GM23248 (cell line): ENCODE measurements at places on chromosomes 4 and X. TPM values are rescaled to one million over a fixed set of nuclear protein-coding genes. Genes with fewer than 3 reads are reported as not detected.
A peak's percentile ranks its signal among the peaks of the same experiment; 100 is the strongest.

The RADX gene
- 0.53 and 1.1 TPM in 2 replicates for polyA plus RNA-seq

GRCh38 chr4:22471999-22472461 is 43.8 kb downstream of the ADGRA3 start:
- no peak for DNase-seq

The RBMXL3 gene
- not detected in 2 replicates for polyA plus RNA-seq

DNA sequence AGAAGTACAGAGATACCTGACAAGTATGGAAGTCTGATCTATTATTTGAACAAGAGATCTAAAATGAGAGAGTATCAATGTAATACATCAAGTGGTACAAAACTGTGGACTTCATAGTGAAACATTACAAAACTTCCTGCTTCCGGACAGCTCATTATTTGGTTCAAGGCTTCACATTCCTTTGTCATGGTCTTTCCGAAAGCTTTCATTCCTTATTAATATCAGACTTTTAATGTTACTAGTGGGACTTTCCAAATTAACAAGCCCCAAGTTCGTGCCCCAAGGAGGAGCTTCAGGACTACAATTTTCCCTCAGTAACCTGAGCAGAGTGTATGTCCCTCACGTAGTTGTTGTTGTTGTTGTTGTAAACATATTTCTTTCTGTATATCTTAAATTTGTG is 1.2 kb downstream of the CHIC2 start:
- DNase-seq: peak; percentile 81

DNA sequence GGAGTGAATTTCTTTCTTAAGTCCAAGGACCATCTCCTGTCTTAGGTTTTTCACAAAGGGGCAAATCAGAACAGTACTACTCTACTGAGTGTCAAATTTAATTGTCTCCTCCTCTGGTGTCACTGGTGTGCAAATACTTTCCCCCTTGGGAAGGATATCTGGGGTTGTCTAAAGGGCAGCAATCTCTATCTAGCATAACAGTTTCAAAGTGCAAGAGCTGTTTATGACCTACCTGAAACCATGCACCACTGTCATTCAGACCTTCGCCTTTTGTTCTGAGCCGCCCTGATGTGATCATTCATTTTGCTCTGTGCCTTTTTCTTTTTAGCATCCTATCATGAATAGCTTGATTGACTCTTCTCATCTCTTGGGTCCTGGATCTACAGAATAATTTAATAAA is 39.3 kb downstream of the IL1RAPL1 start:
- DNase-seq: no peak

DNA sequence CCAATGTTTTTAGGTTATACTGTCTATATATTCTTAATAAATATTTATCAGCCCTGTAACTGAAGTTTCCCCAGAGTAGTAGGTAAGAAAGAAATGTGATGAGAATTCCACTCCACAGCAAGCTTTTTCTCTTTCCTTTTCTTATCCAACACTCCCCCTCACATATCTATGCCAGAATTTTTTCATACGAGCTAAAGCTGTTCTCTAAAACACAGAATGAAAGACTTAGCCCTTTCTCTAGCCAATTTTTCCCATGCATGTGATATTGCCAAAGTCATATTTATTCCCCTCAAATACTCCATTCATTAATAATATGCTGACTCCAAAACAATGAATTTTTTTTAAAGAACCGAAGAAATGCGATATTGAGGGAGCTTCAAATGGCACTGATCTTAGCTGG is 32.3 kb downstream of the VEGFC start:
- no peak for DNase-seq
